ENCODE measurements at places on chromosomes 16 and 17.

DNA sequence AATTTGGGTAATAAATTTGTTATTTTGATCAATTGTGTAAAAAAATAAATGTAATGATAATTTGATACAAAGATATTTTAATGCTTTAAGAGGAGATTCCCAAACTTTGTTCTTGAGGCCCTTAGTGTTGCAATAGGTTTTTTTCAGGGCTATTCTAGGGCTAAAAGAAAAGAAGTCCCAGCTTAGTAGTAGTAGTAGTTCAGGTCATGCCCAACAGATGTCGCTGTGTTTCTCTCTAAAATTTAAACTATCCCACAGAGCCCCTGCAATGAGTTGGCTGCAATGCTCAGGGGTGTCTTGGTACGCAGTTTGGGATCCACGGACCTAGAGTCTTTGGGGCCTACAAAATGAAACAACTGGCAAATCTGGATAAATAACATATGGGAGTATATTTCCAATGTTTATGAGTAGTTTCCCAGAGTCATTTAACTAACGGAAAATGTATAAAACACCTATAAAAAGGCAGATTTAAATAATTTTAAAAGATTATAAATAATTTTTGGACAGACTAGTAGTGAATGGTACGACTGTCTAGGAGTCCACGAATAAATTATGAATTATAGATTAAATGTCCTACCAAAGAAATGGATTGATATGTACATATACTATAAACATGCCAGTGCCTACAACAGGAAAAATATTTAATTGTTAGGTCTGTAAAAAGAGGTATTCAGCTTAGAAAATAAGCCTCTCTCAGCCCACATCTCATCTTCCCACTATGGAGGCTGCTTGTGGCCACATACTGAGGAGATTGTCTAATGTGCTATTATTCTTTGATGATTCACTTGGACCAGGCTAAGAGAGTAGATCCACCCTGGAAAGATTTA lies 228.5 kb upstream of the PMFBP1 start:
- peak; percentile 32 for DNase-seq

DNA sequence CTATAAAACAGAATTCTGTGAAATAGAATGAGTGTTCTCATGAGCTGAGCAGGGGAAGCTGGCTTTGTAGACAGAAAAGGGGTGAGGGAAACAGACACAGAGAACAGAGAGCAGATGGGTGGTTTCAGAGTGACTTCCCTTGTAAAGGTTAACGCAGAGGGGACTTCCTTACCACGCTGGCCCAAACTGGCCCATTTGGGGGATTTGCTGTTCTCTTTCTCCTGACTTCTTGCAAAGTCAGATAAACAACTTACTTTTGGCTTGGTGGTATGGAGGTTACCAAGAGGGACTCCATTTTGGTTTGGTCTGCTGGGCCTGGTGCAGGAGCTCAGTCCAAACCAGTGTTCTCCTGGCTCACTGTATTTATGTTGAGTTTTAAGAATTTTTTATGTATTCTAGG lies 48.4 kb downstream of the SEC14L1 start:
- DNase-seq = peak; percentile 31

- no peak for DNase-seq
These were observed 32.3 kb upstream of the TANC2 start for GRCh38 chr17:62933501-62934385.

DNA sequence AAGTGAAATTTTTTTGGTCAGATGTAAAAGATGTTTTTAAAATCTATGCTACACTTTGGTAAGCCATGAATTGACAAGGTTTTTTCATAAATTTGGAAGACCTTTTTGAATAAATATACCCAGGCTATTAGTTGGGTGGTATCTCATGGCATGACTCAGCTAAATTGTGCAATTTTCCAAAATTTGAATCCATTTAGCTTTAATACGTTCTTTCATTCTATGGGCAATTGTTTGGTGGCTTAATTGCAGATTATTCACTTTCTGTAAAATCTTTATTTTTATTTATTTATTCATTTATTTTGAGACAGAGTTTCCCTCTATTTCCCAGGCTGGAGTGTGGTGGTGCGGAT lies 82.8 kb upstream of the TNRC6A start:
- DNase-seq = no peak

DNA sequence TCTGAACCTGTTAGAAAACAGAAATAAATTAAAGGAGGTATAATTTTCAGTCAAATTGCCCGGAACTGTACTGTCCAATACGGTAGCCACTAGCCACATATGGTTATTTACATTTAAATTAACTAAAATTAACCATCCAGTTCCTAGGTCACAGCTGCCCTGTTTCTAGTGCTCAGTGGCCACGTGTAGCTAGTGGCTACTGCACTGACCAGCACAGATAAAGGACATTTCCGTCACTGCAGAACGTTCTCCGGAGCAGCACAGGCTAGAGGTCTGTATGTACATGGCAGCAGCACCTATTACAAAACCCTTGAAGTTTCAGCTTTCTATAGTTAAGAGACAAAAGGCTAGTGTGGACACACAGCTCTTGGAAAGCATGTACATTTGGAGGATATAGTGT lies 33.7 kb downstream of the CPSF4L start:
- DNase-seq = no peak

DNA sequence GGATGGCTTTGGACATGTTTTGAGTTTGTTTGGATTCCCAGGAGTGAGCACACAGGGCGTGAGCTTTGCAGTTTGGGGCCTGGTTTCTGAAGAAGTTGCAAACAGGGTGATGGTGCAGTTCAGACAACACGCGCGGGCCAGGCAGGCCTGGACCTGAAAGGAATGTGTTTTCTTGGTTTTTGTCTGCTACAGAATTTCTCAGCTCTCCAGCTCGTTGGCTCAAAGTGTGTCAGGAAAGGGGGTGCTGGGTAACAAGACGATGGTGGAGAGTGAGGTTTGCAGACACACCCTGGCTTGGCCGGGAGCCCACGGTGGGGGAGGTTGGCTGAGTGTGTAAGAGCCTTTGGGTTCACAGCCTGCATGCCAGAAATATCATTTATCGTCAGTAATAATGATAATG lies 82.3 kb downstream of the CMIP start:
- no peak for DNase-seq

GRCh38 chr17:57355090-57355859 lies 99.0 kb downstream of the MSI2 start:
- no peak for DNase-seq

DNA sequence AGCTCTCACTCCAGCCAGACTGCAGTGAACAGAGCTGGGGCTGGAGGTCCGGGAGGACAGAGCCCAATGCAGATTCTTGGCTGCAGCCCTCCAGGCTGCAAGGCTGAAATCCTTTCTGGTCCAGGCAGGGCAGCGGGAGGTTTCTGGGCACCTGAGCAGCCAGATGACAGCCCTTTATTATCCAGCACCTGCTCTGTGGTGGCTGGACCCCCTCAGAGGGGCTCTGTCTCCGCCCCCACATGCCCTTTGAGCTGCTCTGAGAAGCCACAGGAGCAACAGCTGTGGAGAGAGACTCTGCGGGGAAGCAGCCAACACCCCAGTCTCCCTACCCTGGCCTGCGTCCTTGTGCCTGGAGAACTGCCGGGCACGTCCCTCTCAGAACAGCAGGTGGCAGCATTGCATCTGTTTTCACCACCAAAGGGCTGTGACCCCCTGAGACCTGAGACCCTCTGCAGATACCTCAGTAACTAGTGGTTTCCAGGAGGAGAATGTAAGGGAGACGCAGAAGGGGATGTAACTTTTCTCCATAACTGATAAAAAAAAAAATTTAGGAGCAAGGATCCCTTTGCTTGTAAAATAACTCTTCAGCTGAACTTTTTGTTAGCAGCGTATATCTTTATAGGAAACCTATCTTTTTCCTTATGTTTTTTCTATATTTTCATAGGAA lies 3.7 kb upstream of the CNP start:
- peak; percentile 16 for DNase-seq

DNA sequence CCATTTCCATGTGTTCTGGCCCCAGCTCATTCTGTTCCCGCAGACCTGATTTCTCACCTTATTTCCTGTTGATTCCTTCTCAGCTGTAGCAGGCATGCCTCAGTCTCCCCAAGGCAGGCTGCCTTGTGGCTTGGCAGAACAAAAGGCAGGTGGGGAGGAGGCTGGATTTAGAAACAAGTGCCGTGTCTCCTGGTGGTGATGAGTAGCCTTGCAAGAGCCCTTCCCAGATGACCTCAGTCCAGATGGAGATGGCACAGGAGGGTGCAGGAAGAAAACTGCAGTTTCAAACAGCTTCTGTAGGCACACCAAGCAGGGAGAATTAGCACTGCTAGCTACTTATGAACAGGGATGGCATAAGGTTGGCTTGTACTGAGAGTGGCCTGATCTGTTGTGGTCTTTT lies 64.6 kb downstream of the ARHGAP44 start:
- DNase-seq = no peak

DNA sequence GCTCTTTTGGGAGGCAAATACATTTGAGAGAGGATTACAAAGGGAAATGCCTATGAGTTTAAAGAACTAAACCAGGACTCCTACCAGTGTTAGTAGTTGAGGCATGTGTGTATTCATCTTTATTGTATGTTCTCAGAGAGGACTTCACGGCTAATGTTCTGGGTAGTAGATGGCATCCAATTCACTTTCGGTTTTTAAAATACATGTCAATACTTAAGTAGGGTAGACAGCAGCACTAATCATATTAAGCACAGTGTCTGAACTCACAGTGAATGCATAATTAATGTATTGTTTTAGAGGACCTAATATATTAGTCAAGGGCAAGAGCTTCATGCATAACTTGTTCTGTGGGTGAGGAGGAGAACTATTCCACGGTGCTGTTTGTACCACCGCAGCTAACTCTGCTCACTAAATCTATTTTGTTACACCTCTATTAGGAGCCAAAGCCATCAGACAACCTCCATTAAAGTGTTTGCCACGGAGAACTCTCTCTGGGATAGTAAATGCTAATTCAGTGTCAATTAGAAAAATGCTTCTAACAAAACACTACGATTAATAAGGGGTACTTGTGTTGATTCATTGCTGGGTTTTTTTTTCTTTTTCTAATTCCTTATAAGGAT lies 56.3 kb downstream of the COX10 start:
- no peak for DNase-seq

DNA sequence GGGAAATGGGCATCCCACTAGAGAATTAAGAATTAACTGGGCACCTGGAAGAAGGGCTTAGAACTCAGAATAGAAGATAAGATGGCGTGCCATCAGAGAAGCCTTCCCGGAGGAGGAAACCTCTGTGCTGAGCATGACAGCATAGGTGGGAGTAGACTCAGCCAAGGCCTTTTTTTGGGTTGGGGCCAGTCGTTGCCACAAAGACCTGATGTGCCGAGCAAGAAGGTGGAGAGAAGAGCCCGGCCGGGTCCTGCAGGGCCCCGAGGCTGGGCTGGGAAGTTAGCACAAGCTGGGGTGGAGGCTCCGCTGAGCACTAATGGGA lies 1.1 kb upstream of the RAB11FIP4 start:
- DNase-seq = no peak

DNA sequence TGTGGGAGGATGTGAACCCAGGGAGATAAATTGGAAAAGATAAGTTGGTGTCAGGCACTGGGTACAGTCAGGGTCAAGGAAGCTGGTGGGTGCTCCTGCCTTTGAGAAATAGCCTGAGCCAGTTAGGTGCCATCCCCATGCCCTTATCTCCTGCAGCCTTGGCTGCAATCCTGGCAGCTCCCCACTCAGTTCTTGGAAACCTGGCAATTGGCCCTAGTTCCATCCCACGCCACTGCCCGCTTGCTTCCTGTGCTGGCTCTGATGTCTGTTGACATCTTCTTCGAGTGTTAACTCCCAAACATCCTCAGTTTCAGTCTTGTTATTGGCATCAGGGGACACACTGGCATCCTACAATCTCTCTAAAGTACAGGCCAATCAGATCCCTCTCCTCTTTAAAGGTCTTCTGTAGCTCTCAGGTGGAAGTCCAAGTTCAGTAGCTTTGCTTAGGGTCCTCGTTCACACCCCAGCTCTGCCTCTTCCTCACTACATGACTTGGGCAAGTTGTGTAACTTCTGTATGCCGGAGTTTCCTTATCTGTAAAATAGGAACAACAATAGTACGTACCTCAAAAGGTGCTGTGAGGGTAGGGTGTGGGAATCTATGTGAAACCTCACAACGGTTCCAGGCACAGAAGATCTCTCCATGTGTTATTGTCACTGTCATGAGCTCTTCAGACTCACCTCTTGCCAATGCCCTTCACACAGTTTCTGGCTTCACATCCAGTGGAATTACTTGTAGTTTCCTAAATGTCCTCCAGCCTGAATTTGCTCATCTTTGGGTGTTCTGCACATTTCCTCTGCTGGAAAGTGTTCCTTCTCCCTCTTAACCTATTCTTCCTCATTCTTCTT lies 13.5 kb upstream of the PRKAR1A start:
- DNase-seq = no peak

DNA sequence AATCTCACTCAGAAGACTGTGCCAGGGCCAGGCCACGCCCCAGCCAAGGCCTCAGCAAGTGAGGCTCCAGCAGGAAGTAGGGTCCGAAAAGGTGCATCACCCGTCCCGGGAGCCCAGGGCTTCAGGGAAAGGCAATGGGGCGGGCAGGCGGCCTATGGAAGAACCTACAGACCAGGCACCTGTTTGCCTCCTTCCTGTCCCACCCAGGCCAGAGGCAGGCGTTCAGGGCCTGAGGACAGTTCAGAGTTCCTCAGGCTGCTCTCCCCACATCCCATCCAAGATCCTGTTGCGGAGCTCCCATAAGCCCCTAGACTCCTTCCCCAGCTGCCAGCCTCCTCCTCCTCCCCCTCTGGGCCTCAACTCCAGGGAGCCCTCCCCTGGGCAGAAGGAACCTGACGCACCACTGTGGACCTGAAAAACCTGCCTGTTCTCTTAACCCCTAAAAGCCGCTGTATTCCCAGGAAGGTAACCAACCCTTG lies 2.3 kb downstream of the CLUH start:
- DNase-seq = no peak

DNA sequence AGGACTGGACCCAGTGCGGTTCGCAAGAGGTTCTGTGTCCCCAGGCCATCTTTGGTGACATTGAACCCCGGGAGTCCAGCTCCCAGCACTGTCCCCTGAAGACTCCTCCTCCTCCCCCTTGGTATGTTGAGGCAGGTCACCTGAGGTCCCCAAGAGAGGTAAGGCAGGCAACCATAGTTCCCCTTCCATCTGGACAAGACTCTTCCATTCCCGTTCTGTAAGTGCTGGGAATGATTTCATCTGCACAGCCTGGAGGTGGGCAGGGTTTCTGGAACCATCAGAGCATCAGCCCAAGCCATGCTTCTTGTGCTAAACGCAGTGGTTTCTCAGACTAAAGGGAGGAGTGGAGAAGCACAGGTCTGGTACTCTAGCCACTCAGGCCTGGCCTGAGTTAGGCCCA lies 24.9 kb downstream of the COPZ2 start:
- DNase-seq = no peak

- DNase-seq = no peak
These were observed 23.1 kb downstream of the MMP15 start for GRCh38 chr16:58048494-58049231.
